ENCODE measurements at places on chromosomes 1 and 21.

DNA sequence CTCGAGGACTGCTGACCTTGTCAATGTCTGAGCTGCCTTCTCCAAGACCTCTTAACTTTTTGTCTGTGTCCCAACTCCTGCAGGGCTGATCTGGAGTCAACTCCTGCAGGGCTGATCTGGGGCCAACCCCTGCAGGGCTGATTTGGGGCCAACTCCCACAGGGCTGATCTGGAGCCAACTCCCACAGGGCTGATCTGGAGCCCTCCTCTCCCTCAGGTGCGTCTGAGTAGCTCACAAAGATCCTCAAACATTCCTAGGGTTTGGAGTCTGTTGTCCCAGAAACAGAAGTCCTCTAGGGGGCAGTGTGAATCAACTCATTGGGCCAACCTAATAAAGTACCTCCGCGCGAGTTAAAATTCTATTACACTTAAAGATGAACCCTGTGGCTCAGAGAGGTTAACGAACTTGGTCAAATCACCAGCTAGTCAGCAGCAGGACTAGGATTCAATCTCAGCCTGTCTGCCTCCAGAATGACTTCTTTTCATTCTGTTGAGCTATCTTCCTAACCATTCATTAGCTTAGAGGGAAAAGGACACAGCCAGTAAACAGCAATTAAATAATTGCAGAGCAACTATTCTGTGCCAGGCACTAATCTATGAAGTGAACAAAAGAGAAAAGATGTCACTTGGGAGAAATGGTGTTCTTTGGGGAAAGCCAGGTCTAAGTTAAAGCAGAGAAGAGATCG, 17.2 kb upstream of the RLF start:
- H3K27me3 ChIP-seq: no peaks in the 10 kb centered on the region
- no peak overlapping the region for H3K27ac ChIP-seq
- no peaks in the 10 kb centered on the region for H3K36me3 ChIP-seq
- H3K4me1 ChIP-seq: no peaks in the 10 kb centered on the region

DNA sequence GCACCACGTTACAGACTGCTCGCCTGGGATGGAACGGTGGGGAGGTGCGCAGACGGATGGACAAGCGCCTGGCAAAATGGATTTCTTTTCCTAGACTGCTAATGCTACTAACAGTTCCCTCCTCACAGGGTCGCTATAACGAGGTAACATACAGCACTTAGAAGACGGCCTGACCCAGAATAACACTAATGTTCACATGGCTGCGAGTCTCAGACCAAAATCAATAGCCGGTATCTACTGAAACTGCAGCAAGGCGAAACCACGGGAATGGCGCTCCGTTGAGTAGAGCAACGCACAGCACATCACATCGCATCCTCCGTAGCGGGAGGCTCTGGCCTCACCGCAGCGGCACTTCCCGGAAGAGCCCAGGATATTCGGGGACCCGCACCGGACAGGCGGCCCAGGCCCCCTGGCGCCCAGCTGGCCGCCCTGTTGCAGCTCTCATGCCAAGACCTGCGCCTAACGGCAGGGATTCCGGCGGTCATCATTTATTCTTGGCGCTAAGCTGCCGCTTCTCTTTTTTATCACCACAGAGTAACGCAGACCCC, 46.6 kb downstream of the VPS26C start:
- no peaks in the 10 kb centered on the region for H3K4me1 ChIP-seq
- H3K27ac ChIP-seq: peak overlapping the region; percentile 73
- H3K27me3 ChIP-seq: no peaks in the 10 kb centered on the region
- H3K36me3 ChIP-seq: peaks cover 20% of the 10 kb centered on the region

- no peak overlapping the region for H3K27ac ChIP-seq
- H3K4me1 ChIP-seq: peaks cover under 1% of the 10 kb centered on the region
- DNase-seq: no peak
These were observed 149.8 kb upstream of the TNR start for GRCh38 chr1:175893192-175893591.

DNA sequence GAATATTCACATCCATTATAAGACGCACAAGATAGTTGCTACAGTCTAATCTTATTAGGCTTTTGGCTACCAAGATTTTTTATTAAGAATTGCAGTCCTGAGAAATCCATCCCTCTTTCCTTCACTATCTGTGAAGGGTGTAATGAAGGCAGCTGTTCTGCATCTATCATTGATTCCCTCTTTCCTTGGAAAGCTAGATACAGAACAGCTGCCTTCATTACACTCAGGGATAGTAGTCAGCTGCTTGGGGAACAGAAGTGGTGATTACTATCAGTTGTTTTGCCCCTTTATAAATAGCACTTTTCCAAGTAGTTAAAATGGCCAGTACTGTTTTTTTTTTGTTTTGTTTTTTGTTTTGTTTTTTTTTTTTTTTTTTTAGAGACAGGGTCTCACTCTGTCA, 70.2 kb downstream of the IARS2 start:
- H3K4me1 ChIP-seq: no peaks in the 10 kb centered on the region
- no peak for DNase-seq
- H3K27ac ChIP-seq: no peak overlapping the region
- H3K4me3 ChIP-seq: no peak overlapping the region

GRCh38 chr1:18440385-18441226, 40.1 kb upstream of the KLHDC7A start:
- H3K36me3 ChIP-seq: no peaks in the 10 kb centered on the region
- no peak overlapping the region for H3K4me3 ChIP-seq
- H3K27ac ChIP-seq: no peak overlapping the region
- no peaks in the 10 kb centered on the region for H3K4me1 ChIP-seq
- H3K27me3 ChIP-seq: no peaks in the 10 kb centered on the region

- no peaks in the 10 kb centered on the region for H3K27me3 ChIP-seq
- no peaks in the 10 kb centered on the region for H3K36me3 ChIP-seq
- H3K4me1 ChIP-seq: peaks cover 4% of the 10 kb centered on the region
- no peak for DNase-seq
These were observed 53.5 kb upstream of the PRELP start for GRCh38 chr1:203422116-203422515.

GRCh38 chr1:181126871-181127587, 38.5 kb downstream of the IER5 start:
- no peak for DNase-seq
- no peaks in the 10 kb centered on the region for H3K4me1 ChIP-seq
- no peak overlapping the region for H3K4me3 ChIP-seq
- no peak overlapping the region for H3K27ac ChIP-seq
- no peaks in the 10 kb centered on the region for H3K27me3 ChIP-seq
- no peaks in the 10 kb centered on the region for H3K36me3 ChIP-seq

DNA sequence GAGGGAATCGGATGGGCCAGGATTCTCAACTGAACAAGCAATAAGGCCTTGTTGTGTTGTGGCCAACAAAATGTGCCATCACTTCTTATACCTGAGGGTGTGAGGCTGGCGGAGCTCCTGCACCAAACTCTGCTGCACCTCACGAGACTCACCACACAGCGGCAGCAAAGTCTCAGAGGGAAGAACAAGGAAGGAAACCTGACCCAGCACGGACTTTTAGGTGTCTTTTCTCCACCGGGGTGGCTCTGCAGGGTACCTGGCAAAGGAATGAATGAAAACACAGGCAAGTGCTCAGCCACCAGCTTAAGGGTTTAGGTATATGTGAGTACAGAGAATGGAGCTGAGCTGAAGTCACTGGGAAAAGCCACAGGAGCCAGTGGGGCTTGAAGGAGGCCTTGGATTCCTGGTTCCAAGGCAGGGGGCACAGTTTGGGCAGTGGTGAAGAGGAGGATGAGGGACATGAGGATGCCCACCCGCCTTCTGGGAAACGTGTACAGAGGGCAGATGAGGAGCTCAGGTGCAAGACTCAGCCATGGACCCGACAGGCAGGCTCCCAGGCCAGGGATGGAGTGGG, 31.1 kb upstream of the HSD3B1 start:
- H3K27me3 ChIP-seq: no peaks in the 10 kb centered on the region
- H3K36me3 ChIP-seq: no peaks in the 10 kb centered on the region
- H3K4me3 ChIP-seq: no peak overlapping the region

GRCh38 chr21:23215261-23215660, 2217.1 kb downstream of the NCAM2 start:
- no peaks in the 10 kb centered on the region for H3K27me3 ChIP-seq
- no peak overlapping the region for H3K27ac ChIP-seq
- H3K4me1 ChIP-seq: no peaks in the 10 kb centered on the region
- no peak for DNase-seq
- H3K36me3 ChIP-seq: no peaks in the 10 kb centered on the region

DNA sequence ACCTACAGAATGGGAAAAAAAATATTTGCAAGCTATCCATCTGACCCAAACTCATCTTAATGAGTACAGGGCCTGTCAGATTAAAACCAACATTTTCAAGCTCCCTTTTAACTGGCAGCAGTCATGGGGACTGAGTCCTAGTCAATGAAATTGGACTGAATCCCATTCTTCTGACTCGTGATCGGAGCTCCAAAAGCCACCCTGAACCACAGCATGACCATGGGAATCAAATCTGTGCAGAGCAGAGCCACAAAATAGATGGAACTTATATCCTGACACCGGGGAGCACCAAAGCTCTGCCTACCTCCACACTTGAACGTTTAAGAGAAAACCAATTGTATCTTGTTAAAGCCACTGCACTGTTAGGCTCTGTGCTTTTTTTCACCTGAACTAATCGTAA, 5.0 kb upstream of the RWDD3 start:
- DNase-seq: no peak
- no peak overlapping the region for H3K4me3 ChIP-seq
- H3K4me1 ChIP-seq: no peaks in the 10 kb centered on the region
- no peaks in the 10 kb centered on the region for H3K27me3 ChIP-seq
- no peak overlapping the region for H3K27ac ChIP-seq

- no peak for DNase-seq
- no peaks in the 10 kb centered on the region for H3K27me3 ChIP-seq
- H3K27ac ChIP-seq: no peak overlapping the region
- H3K4me3 ChIP-seq: no peak overlapping the region
- peaks cover 33% of the 10 kb centered on the region for H3K36me3 ChIP-seq
These were observed 12.7 kb downstream of the CFAP298 start for GRCh38 chr21:32599526-32599925.

- H3K4me3 ChIP-seq: no peak overlapping the region
- no peaks in the 10 kb centered on the region for H3K36me3 ChIP-seq
- H3K27me3 ChIP-seq: no peaks in the 10 kb centered on the region
- no peak for DNase-seq
These were observed 560.2 kb upstream of the ZRANB2 start for GRCh38 chr1:71640998-71641397.

DNA sequence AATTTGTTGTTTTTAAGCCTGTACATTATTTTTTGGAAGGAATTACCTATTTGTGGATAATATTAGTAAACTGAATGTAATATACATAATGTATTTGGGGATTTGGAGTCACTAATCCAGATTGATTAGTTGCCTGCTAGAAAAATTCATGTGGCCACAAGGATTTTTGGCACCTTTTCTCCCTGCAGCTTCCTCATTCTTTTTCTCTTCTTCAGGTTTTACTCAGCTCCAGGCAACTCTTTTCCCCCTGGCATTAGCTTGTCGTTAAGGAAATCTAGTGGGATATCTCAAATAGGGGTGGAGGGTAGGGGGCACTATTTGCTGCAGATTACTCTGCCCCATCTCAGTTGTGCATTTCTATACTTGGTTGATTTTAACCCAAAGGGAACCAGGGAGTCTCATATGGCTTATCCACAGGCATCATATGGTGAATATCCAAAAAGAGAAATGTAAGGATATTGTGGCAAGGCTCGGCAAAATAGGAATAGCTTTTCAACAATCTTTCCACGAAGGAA, 203.1 kb downstream of the NFIA start:
- DNase-seq: no peak
- H3K4me3 ChIP-seq: no peak overlapping the region
- no peak overlapping the region for H3K27ac ChIP-seq
- no peaks in the 10 kb centered on the region for H3K27me3 ChIP-seq
- no peaks in the 10 kb centered on the region for H3K36me3 ChIP-seq

- H3K27ac ChIP-seq: no peak overlapping the region
- H3K4me1 ChIP-seq: no peaks in the 10 kb centered on the region
- H3K4me3 ChIP-seq: no peak overlapping the region
- no peaks in the 10 kb centered on the region for H3K27me3 ChIP-seq
These were observed 60.4 kb upstream of the TNFSF4 start for GRCh38 chr1:173267453-173267945.

DNA sequence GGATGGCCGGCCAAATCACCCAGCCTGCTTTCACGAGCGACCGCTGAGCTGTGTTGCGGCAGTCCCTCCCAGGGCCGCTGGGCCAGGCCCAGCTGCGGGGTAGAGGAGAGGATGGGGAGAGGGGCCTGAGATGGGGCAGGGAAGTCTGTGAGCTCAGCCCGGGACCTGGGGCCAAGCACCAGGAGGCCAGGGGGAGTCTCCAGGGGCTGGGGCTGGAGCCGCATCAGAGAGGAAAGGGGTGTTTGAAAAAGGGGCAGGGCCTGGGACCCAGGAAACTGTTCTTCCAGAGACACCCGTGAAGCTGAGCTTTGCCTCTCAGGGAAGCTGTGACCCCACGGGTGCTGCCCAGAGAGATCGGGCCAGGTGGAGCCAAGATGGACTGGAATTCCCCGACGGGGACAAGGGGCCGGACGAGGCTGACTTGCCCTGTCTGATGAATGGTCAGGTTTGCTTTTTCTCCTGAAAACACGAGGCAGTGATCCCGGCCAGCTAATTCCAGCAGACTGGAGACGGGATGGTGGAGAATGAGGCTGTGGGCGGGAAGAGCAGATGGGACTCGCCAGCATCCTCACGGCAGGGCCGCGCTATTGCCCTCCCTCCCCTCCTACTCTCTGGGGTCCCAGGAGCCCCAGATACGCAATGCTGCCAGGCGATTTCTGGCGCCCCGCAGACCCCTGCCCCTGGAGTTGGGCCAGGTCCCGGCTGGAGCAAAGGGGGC, 40.3 kb upstream of the COL18A1 start:
- peaks cover 44% of the 10 kb centered on the region for H3K4me1 ChIP-seq
- peak overlapping the region; percentile 93 for H3K27ac ChIP-seq
- H3K36me3 ChIP-seq: no peaks in the 10 kb centered on the region
- peak; percentile 81 for DNase-seq
- peak overlapping the region; percentile 42 for H3K4me3 ChIP-seq
- H3K27me3 ChIP-seq: no peaks in the 10 kb centered on the region

DNA sequence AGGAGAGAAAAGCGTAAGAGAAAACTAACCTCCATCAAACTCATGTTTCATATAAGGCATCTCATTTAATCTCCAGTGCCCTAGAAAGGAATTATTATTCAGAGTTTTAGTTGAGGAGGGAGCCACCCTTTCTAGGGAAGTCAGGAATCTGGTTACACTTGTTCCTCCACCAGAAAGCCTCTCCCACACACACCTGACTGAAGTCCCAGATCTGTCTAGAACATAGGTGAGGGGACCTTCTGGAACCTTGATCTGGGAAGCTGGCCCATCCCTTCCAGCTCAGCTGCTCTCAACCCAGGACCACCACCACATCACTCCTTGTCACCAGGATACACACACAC, 1.9 kb upstream of the DENND2D start:
- H3K4me3 ChIP-seq: no peak overlapping the region
- H3K27ac ChIP-seq: no peak overlapping the region
- H3K27me3 ChIP-seq: peaks cover 40% of the 10 kb centered on the region
- no peaks in the 10 kb centered on the region for H3K4me1 ChIP-seq
